D721Med (cell line): ENCODE measurements at places on chromosomes 2 and 18.

DNA sequence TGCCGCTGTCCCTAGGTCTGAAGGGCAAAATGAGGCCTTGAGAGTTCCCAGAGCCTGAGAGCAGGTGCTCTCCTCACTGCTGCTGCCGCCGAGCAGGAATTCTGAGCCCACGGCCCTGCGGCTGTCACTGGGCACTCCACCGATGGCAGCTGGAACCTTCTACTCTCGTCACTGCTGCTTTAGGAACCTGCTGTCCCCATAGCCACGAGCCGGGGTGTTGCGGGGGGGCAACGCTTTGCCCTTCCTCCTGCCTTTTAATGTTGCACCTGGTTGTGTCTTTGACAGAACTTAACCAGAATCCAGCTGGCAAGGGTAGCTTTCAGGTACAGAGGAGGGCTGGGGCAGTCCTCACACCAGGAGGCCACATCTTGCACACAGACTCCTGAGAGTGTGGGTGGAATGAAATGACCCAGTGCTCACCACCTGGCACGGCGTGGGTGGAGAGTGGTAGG lies 32.3 kb downstream of the NCK2 start:
- no peak for DNase-seq

DNA sequence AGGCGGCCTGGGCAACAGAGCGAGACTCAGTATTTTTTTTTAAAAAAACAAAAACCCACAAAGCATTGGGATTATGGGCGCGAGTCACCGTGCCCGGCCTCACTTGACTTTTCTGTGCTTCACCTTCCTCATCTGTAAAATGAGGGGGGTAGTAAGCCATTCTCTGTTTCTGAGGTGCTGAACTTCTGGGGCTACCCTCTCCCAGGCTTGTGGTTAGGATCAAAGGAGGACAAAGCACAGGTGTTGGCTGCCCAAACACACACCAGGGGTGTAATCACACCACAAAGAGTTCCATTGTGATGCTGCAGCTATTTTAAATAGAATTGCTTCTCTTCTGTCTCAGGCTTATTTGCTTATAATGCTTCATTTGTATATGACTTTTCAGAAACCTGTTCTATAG lies 35.8 kb upstream of the INHBB start:
- no peak for DNase-seq

DNA sequence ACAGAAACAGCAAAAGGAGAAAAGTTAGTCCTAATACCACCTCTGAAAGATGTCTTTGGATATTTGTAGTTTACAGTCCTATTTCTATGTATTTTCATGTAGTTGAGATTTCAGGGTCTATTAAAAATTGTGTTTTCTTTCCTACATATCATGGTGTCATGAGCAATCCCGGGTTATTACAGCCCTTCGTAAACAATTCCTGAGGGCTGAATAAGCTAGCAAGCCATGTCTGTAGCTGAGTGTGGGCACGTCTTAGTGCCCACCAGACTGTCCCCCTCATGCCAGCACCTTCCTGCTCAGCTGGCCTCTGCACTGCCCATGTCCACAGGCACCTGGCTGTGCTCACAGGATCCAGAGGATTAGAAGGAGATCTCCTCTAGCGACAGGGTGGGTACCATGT lies 60.6 kb downstream of the CTIF start:
- DNase-seq, result no peak

- no peak for DNase-seq
Observed at GRCh38 chr2:205684871-205685313, 2.6 kb downstream of the NRP2 start.

GRCh38 chr2:42907835-42908234 lies 115.5 kb upstream of the HAAO start:
- DNase-seq, result no peak

DNA sequence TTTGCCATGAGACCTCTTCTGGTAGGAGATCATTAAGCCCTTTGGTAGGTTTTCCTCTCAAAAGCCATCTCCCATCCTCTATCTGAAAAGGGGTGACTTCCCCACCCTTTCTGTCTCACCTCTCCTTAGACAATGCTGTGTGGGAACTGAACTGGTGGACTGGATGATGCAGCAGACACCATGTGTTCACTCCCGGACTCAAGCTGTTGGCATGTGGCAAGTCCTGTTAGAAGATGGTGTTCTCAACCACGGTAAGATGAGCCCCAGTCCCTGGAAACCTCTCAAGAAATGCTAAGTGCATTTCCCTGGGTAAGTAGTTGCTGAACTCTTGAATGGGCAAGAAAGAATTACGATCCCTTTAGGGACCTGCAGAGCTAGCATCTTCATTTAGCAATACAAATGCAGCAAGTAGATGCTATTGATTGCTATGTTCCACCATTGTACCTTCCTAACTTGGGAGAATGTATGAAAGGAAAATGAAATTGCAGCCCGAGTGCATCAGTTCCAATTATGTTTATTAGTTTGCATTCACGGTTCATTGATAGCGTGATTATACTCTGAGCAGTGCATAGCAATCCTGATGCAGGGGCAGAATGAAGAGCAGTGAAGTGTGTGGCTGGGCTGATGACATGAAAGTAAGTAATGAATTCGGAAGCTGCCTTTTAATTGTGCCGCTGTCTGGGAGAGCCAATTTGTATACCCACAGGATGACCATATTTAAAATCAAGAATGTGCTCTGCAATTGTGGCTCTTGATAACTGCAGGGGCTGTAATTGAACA lies 110.0 kb upstream of the MAP3K20 start:
- DNase-seq, result no peak
